ENCODE measurements at places on chromosomes 6 and 20.

GRCh38 chr6:34172961-34173775 lies 27.3 kb upstream of the GRM4 start:
- DNase-seq, result no peak

- DNase-seq, result no peak
Observed at GRCh38 chr6:155196911-155197310, 66.9 kb upstream of the CLDN20 start.

- DNase-seq, result peak; percentile 72
Observed at GRCh38 chr6:33417128-33417902, 592 bp downstream of the CUTA start.

- no peak for DNase-seq
Observed at GRCh38 chr20:38514947-38515346, 42.3 kb downstream of the RALGAPB start.

DNA sequence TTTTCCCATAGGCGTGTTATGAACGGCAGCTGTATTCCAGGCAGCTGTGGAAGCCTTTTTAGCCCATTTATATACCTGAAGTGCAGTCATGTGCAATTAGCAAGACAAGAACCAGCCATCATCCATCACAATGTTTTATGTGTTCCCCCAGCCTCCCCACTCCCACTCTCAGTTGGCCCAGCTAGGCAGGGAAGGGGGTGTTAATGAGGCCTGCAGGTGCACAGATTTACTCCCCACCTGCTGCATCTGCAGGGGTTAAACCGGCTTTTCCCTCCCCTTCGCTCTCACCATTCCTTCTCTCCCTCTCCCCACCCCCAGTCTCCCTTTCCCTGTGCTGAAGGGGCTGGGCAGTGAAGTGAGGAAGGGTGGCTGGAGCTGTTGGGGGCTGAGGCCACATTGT lies 149.8 kb upstream of the AKAP12 start:
- no peak for DNase-seq

- DNase-seq, result no peak
Observed at GRCh38 chr6:51552435-51552834, 535.0 kb downstream of the PKHD1 start.

DNA sequence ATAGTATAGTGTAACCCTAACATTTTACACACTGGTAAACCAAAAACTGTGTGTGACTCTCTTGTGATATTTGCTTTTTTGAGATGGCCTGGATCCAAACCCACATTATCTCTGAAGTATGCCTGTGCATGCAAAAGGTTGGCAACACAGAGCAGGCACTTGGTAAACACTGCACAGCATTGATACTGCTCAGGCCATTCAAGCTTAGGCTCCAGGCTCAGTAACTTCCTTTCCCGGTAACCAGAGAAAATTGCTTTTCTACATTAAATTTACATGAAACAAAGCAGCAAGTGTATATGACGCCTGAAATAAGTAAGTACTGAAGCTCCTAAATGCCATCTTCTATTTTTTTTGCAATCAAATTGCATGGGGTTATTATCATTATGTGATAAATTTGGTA lies 205.7 kb downstream of the EPM2A start:
- no peak for DNase-seq

DNA sequence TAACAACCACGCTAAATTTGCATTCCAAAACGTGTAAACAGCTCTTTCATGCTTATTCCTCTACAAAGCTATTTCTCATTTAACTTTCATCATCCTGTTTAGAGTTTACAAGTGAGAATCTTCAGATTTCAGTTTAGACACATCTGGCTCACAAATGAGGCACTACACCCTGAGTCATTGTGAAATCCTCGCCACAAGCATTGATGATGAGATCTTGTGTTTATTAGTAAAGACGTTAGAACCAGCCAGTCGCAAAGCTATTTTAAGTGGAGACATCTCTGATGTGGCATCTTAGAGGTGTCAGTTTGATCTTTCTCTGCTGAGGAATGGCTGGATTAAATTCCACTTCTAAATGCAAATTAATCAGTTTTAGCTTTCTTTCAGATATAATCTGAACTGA lies 8.3 kb upstream of the ISM1 start:
- DNase-seq, result no peak

DNA sequence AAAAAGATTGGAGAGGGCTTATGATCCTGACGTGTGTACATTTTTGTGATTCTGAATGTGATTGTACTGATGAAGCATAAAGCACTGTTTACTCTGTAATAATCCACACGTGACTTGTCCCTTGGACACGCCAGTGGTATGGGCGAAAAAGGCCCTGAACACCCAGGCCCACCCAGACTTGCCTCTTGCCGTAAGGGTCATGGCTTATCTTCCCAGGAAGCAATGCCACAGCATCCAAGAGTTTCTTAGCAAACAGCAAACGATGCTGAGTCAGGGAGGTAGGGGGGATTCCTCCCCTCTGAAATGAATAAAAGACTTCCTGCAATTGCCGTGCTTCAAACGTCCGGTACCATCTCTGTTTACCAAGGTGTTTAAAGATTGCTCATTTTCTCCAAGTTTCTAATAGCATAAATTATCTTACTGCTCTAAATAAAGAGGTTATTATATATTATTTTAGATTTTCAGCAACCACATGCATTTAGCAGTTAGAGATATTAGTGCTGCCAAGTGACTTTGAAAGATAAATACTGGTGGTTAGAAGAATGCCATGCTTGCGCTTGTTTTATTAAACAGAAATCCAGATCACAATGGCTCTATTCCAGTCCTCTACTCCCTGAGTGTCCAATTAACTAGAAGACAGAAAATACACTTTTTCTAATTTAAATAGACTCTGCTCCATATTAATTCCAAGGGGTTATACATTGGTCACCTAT lies 212.8 kb upstream of the CST7 start:
- DNase-seq, result no peak

DNA sequence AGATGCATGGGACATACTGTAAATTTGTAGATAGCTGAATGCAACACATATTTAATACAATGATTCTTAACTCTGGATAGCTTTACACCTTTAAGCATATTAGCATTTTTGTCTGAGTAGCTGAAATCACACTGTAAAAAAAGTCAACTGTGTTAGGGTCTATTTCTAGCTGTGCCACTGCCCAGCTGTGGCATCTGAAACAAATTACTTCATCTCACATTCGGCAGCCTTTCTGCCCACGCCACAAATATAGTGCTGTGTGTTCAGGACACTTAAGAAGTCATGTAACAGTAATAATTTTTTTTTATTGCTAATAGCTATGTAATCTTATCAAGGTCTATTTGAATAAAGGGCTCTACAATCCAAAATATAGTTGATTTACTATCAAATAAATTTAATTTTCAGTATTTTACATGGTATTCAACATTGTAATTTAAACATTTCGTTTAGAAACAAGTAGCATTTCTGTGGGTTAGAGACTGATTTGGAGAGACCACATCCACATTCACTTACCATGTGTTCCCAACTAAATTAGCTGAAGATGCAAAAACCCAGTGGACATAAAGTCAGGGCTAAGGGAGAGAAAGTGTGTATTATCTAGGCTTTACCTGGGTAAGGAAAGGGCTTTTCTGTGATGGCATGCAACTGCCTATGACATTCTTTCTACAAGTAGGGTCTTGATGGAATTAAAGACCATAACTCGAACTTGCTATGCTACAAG lies 276.7 kb downstream of the PLCB1 start:
- no peak for DNase-seq

GRCh38 chr6:100946021-100946540 lies 65.0 kb upstream of the ASCC3 start:
- DNase-seq, result no peak

GRCh38 chr6:157013649-157014304 lies 236.6 kb downstream of the ARID1B start:
- DNase-seq, result peak; percentile 71

- no peak for DNase-seq
Observed at GRCh38 chr6:11242711-11243110, 10.2 kb upstream of the NEDD9 start.

DNA sequence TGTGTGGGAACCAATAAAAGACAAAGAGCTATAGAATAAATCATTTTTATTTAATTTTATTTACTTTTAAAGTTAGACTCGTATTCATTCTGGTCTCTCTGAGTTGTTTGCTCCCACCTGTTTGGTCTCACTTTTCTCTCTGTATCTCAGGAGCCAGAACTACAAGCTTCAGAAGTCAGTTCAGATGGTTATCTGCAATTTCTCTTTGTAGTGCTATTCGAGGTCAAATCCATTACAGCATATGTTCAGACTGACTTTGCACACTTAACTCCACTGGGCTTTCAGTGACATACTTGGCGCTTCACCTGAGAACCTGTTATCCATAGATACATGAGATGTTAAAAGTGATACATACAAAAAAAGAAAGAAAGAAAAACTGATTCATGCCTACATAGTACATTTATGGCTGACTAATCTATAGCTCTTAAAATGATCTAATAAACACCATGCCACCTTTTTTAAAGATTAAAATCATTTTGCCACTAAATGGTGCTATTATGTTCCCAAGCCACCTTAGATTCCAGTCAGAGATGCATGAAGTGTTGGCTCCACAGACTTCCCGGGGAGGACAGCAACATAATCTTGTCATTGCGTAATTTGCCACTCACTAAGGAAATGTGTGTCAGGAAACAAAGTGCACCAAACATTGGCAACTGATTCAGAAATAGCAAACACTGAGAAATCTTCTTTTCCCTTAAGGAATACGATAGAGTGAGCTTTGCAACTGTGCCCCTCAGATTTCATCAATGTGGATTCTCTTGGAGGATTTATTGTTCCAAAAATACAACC lies 396.7 kb downstream of the HACE1 start:
- no peak for DNase-seq

GRCh38 chr6:133241901-133242636 lies 912 bp downstream of the EYA4 start:
- DNase-seq, result peak; percentile 68

DNA sequence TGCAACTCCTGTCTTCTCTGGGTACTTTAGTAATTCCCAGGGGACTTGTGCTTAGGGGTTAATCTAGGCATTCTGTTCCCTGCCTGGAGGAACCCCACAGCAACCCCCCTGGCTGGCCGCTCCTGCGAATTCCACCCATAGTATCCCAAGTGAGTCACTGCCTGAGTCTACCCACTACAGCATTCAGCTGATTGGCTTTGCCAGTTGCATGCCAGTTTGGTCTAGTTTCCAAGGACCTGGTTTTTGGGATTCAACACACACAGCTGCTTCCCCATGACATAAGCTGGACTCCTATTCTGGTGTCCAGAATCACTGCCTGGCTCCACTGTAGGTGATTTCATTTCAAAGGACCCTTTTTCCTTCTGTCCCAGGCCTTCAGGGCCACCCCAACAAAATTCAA lies 40.3 kb downstream of the PLCG1 start:
- DNase-seq, result no peak

- DNase-seq, result no peak
Observed at GRCh38 chr6:40520084-40520483, 67.1 kb downstream of the LRFN2 start.

DNA sequence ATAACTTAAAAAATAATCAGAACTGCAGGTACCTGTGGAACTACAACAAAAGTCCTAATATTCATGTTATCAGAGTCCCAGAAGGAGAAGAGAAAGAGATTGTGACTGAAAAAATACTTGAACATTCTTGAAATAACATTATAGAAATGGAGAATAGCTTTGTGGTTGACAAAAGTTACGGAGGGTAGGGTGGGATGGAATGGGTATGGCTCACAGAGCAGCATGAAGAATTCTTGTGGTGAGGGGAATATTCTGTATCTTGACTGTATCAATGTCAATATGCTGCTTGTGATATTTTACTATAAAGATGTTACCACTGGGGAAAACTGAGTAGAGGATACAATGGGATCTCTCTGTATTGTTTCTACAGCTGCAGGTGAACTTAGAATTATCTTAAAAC lies 122.5 kb downstream of the DST start:
- no peak for DNase-seq

DNA sequence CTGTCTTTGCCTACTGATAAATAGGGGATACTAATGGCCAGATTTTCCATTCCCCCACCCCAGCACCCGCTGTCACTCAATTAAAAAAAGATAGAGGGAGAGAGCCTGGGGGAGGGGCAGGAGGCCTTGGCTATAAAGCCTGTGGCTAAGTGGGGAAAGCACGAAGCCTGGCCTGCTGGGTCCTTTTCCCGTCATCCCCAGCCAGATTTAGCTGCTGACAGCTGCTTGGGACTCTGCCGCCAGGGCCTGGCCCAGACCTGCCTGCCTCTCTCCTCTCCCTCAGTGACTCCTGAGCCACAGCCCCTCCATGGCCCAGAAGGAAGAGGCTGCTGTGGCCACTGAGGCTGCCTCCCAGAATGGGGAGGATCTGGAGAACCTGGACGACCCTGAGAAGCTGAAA lies at the start of gene APOBEC2:
APOBEC2 (plus strand) TSS at position 162 of the 400 bp plus-strand sequence; CDS start at position 308, 146 bp downstream.
- peak; percentile 17 for DNase-seq

DNA sequence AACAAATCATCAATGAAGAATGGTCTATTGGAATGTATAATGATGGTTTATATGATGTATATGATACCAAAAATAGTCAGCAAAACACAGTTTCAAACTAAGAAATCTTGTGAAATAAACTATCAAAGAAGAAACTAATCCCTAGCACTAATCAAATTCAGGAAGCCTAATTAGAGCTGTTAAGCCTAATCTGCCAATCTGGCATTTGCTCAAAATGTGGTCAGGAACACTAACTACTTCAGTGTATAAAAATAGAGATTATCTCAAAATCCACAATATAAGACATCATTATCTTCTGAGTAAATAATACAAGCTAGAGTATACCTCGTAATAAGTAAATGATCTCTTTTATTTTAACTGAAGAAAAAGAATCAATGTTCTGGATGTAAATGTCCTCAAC lies 12.8 kb upstream of the AKAP7 start:
- no peak for DNase-seq

DNA sequence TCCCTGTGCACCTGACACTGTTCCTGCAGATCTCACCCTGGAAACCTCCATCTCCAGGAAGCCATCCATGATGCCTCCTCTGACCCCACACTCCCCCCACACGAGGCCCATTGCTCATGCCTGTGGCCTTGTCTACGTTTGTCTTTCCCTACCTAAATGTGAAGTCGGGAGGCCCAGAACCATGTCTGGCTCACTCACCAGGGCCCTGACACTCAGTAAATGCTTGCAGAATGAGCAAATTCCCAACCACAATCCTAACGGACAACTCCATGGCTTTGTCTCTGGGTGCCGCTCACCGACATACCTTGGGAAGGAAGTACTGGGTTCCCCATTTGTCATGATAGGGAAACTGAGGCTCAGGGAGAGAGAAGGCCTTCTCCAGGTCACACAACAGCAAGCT lies 7.3 kb downstream of the PEDS1 start:
- no peak for DNase-seq

DNA sequence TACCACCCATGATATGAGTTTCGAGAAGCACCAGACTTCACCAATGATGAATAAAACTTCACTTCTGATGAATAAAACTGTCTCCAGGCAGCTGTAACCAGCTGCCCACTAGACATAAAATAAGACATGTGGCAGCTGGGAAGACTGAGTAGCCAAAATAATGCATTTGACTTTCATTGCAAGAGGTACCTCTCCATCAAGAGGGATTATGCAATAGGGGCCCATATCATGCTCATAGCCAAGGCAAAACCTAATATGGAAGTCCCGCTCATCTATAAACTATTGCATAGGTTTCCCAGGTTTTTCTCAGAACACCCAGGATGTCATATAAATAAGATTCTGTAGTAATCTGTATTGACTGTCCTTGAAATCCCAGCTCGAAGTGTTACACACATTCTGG lies 155.5 kb downstream of the SIM1 start:
- DNase-seq, result no peak
